ENCODE measurements at places on chromosomes 11 and 22.

- DNase-seq: no peak
Observed at GRCh38 chr22:31968022-31968421, 23.7 kb downstream of the YWHAH start.

DNA sequence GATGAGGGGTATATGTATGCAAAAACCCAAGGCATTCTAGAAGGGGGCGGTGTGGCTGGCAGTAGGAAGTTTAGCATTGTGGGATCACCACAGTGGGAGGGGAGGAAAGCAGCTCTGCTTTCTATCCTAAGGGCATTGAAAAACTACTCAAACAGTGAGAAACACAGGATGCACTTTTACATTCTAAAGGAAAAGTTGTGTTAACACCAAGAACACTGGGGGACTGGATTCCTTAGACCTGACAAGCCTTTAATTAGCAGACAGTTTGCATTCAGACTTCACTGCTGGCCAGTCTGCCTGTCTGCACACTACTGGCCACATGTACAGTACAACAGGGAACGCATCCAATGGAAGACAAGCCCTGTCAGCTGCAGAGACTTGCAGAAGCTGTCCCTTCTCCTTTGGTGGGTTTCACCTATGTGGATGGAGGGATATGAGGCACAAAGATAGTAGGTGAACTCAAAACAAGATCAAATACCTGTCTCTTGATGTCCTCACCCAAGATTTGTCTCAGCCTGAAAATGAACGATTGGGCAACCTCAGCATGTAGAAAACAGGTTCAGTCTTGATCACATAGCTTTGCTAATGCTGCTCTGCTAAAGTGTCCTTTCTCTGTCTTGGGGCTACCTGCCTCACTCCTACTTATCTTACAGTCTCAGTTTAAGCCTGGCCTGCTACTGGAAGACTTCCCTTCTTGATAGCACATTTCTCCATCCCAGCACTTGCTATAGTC is 64.8 kb downstream of the TENM4 start:
- no peak for DNase-seq

DNA sequence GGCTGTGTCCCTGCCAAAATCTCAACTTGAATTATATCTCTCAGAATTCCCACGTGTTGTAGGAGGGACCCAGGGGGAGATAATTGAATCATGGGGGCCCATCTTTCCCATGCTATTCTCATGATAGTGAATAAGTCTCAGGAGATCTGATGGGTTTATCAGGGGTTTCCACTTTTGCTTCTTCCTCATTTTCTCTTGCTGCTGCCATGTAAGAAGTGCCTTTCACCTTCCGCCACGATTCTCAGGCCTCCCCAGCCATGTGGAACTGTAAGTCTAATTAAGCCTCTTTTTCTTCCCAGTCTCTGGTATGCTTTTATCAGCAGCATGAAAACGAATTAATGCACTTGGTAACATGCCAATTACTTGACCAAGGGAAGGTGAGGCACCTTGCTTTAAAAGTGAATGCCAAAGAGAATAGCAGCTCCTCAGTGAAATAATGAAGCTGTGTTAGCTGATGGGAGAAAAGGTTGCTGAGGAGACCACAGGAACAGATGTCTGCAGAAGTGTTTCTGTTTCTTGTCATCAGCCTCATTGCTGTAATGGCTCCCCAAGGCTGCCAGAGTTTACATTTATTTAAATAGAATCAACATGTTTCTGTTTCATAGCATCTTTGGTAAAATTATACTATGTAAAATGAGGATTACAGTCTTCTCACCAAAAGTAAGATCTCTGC is 89.0 kb upstream of the CD44 start:
- no peak for DNase-seq

- no peak for DNase-seq
Observed at GRCh38 chr11:134069426-134070341, 812 bp downstream of the JAM3 start.

- DNase-seq: peak; percentile 14
Observed at GRCh38 chr22:37566329-37566837, 6.1 kb downstream of the CDC42EP1 start.

DNA sequence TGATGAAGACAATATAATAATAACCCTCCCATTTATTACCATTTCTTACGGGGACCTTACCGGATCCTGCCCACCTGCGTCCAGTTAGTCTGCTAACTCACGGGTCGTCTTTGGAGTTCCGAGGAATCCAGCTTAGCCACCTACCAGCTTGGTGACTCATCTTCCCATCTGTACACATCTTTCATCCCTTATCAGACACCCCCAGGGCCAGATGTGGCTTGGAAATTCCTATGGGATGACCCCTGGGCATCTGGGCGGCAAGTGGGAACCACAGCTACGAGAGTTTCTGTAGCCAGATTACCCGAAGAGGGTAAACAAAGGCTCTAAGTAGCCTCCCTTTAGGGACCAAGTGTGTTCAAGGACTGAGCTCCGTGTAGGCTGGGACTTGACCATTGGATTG is 12.8 kb upstream of the PRR5 start:
- DNase-seq: no peak

DNA sequence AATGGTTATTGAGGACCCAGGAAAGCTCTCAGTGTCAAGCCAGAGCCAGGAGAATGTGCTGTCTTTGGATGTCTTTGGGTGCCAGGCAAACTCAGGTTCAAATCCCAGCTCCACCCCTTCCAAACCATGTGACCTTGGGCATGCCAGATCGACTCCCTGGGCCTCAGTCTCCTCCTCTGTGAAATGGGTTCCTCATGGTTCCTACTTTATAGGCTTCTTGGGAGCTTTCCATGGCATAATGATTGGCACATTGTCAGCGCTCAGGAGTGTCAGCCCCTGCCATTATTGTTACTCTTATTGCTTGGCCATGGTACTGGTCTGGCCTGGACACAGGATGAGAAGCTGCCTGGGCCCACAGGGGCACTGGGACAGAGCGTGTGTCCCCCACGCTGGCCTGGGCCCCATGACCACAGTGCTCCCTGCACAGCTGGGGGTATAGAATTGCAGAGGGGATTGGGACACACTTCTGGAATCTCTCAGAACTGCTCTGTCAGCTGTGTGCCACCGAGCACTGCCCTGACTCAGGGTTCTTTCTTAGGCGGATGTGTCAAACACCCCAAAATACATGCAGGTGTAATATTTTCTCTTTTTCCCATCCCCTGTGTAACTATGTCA is 37.6 kb upstream of the CRYBB3 start:
- no peak for DNase-seq

GRCh38 chr11:121421149-121421901 is 30.8 kb upstream of the SORL1 start:
- DNase-seq: no peak

- DNase-seq: peak; percentile 28
Observed at GRCh38 chr11:102449651-102450570, 2.7 kb downstream of the TMEM123 start.

DNA sequence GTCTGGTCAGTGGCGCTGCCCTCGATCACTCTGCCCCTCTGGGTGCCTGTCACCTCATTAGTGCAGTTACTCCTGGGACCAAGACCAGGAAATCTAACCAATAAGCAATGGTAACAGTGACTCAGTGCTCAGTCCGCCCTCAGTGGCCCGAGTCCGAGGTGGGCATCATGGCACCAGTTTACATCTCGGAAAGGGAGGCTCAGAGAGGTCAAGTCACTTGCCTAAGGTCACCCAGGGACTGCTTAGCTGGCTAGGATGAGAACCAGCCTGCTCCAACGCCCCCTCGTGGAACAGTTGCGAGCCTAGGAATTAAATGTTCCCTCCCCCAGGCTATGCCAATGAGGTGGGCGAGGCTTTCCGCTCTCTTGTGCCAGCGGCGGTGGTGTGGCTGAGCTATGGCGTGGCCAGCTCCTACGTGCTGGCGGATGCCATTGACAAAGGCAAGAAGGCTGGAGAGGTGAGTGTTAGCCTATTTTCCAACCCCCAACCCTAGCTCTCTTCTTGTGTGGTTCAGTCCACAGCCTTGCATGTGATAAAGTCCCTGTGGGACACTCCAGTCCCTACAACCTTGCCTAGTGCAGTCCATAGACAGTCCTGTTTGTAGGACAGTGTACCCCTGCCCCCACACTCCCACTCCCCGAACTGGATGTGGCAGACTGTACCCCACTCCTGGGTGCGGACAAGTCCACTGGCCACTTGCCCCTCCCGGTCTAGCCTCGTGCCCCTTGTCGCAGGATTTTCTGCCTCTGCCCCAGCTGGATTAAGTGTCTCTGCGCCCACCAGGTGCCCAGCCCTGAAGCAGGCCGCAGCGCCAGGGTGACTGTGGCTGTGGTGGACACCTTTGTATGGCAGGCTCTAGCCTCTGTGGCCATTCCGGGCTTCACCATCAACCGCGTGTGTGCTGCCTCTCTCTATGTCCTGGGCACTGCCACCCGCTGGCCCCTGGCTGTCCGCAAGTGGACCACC is 1.1 kb downstream of the MTFP1 start:
- peak; percentile 92 for DNase-seq

GRCh38 chr11:104547996-104548661 is 350.1 kb downstream of the CASP12 start:
- DNase-seq: no peak

DNA sequence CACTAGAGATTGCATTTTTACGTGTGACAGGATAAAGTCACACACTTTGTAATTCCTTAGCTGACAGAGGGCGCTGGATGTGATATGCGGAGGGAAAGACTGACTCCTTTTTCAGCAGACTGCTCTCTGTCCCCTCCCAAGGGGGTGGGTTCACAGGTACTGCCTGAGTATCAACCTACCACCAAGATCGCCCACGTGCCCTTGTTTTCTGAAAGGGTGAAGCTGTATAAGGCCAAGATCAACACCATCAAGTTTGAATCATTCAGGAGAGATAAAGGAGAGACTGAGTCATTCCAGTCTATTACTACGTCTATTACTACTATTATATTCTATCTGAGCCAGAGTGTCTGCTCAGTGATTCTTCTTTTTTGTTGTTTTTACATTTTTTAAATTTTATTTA is 30.7 kb downstream of the BUD13 start:
- peak; percentile 9 for DNase-seq

GRCh38 chr22:44455151-44455962 is 42.7 kb downstream of the RTL6 start:
- peak; percentile 48 for DNase-seq

- DNase-seq: no peak
Observed at GRCh38 chr11:66459138-66459778, 7.4 kb upstream of the PELI3 start.

GRCh38 chr11:60786811-60787567 is 1.9 kb downstream of the MS4A10 start:
- DNase-seq: no peak

- DNase-seq: no peak
Observed at GRCh38 chr22:17802411-17802810, 28.1 kb upstream of the BID start.

GRCh38 chr11:112525844-112526590 is 265.4 kb upstream of the PLET1 start:
- no peak for DNase-seq
